NCI-H446 treated with DMSO at 0.1 percent for 48 hours (cell line): ENCODE measurements at places on chromosomes 12 and 14.
A peak's percentile ranks its signal among the peaks of the same experiment; 100 is the strongest.

- no peak for DNase-seq
Measured at GRCh38 chr12:47317175-47317915, 237.6 kb upstream of the AMIGO2 start.

DNA sequence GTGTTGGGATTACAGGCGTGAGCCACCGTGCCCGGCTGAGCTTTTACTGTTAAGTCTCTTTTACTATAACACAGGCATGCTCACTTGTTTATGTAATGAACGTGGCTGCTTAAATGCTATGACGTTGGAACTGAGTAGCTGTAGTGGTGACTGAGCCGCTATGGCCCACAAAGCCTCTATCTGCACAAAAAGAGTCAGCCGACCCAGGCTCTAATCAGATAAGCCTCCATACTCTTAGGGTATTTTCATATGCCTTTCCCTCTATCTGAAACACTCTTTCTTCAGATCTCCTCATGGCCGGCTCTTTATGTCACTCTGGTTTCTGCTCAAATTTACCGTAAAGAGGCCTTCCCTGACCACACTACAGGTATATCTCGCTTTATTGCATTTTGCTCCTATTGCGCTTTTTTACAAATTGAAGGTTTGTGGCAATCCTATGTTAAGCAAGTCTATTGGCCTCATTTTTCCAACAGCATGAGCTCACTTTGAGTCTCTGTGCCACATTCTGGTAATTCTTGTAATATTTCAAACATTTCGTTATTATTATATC, 8.0 kb downstream of the SLC2A14 start:
- no peak for DNase-seq

DNA sequence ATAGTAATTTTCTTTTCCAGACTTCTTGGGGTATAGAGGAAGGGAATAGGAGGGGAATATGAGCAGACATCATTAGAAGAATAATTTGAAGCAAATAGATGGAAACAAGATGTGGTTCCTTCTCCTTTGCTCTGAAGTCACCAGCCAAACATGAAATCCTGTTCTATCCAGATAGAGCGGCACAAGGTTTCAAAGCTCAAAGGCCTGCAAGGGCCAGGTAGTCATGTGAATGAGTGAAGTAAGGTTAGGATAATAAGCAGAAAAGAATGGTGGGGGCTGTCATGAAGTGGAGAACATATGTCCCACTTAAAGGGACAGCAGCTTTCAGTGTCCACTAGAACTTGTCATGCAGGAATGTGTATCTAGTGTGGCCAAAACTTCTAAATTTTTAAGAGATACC, 2.5 kb upstream of the IKZF4 start:
- DNase-seq, result no peak

- no peak for DNase-seq
Measured at GRCh38 chr12:2225696-2226095, 172.9 kb downstream of the CACNA1C start.

DNA sequence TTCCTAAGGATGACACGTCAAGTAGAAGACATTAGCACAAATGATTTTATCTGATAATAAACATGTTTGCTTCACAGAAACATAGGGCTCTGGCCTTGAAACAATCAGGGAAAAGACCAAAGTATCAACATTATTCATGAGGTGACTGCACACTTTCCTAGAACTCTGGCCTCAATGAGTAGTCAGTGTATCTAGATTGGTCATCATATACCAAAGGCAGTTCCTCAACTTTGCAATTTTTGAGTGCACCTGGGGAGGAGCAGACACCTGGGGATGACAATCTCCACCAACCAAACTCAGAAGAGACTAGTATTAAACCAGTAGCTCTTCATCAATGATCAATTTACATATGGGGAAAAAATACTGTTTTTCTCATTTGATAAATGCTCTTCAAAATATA, 4.5 kb downstream of the EDDM3A start:
- no peak for DNase-seq

DNA sequence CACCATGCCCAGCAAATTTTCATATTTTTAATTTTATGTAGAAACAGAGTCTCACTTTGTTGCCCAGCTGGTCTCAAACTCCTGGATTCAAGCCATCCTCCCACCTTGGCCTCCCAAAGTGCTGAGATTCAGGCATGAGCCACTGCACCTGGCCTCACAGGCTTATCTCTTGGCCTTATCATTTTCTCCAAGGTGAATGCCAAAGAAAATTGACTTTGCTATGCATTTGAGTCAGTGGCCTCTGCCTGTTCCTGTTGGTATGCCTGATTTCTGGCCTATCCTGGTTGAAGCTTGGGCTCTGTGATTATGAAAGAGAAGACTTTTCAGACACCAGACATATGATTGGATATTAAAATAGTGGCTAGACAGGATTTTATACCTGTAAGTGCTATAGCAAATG, 34.2 kb downstream of the MANSC1 start:
- DNase-seq, result no peak

GRCh38 chr14:91858536-91859275, 8.6 kb downstream of the TC2N start:
- DNase-seq, result no peak

DNA sequence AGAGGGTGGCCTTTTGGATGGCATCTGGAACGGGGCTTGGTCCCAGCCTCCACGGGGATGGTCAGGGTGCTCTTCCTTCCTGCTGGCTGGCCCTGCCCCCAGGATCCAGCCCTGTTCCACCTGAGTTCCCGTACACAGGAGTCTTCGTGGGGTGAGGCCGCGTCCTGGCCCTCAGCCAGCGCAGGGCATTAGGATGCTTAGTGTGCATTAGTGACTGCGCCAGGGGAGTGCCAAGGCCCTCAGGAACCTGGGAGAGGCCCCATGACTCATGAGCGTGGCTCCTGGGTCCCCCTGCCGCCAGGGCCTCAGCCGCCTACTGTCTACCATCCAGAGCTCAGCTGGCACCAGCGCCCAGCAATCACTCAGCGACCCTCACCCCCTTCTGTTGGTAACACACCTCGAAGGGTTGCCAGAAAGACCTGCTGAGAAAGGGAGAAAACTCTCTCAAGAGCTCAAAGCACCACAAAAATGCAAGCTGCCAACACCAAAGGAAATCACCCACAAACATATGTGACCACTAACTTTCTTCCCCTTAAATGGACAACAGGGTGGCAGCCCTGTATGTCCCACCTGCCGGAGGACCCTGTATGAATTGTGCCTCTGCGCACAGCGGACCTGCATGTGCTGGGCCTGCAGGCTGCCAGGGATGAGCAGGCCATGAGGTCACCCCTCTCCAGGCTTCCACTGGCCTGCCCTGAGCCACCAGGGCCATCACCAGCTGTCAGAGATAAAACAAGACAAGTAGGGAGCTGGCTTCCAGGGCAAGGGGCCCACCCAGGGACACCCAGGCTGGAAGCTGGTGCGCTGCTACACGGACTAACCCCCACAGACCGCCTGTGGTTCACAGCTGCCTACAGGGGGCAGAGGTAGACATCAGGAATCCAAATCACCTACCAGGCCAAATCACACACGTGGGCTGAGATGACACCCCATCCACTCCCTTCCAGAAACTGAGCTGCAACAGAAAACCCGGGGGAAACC, 28.7 kb downstream of the CCDC85C start:
- peak; percentile 42 for DNase-seq

DNA sequence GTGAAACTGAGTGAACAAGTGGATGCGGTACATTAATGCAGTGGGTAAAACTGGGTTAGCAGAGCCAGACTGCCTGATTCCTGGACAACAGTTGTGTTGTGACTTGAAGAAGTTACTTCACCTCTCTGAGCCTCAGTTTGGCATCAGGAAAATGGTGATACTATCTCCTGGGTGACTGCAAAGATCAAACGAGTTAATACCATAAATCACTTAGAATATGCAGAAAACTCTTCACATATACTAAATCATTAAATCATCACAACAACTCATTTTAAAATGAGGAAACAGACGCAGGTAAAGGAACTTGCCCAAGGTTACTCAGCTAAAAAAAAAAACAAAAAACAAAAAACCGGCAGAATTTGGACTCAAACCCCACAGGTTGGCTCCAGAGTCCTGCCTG, 811 bp downstream of the MTERF2 start:
- no peak for DNase-seq

DNA sequence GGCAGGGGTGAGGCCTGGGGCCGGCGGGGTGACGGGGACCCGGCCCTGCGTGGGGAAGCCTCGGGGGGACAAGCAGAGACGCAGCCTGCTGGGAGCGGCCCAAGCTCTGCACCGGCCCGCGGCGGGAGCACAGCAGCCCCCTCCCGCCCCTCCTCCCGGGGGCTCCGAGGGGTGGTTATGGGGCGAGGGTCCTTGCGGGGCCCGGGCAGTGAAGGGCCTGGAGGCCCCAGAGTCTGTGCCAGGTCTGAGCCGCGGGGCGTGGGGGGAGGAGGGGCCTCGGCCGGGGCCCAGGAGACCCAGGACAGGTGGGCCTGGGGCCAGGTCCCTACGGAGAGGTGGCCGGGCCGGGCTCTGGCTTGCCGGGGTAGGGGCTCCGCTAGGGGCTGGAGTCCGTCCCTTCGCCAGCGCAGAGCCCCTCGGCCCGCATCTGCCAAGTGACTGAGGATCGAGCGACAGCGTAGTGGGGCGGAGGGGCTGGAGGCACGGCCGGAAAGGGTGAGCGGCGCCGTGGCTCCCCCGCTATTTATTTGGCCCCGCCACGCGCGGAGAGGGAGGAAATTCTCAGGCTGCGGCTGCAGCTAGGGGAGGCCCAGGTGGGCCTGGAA, 495 bp downstream of the TMEM121 start:
- DNase-seq, result no peak

DNA sequence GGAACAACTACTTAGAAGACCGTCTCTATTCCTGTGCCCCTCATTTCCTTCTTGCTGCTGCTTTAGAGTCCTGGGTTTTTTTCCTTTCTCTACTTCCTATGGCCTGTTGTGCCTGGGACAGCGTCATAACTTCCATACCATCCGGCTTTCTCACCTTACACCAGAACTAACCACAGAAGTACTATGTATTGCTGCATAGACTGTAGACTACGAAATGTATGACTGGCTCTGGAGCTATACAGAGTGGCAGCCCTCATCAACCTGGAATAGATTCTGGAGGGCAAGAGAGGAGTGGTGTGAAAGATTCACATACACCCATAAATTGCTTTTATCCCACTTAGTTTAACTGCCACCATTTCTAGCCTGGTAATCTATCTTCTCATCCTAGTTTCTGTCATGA, 16.9 kb upstream of the SRP54 start:
- no peak for DNase-seq

DNA sequence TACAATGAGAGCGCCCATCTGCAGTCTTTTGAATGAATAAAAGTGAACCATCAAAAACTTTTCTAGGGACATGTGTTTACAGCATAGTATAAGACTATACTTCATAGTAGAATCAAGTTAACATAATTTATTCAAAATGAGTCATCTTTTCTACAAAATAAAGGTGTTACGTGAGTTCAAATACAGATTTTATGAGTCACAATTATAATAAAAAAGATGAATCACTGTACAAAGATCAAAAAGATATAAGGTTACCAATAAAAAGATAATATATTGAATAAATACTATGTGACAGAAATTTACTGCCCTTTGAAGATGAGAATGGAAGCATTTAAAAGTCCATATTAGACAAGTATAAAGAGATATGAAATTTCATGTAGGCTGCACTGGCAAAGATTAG, 2.8 kb downstream of the MBIP start:
- DNase-seq, result no peak

- DNase-seq, result no peak
Measured at GRCh38 chr12:120121766-120122293, 5.3 kb upstream of the RAB35 start.

DNA sequence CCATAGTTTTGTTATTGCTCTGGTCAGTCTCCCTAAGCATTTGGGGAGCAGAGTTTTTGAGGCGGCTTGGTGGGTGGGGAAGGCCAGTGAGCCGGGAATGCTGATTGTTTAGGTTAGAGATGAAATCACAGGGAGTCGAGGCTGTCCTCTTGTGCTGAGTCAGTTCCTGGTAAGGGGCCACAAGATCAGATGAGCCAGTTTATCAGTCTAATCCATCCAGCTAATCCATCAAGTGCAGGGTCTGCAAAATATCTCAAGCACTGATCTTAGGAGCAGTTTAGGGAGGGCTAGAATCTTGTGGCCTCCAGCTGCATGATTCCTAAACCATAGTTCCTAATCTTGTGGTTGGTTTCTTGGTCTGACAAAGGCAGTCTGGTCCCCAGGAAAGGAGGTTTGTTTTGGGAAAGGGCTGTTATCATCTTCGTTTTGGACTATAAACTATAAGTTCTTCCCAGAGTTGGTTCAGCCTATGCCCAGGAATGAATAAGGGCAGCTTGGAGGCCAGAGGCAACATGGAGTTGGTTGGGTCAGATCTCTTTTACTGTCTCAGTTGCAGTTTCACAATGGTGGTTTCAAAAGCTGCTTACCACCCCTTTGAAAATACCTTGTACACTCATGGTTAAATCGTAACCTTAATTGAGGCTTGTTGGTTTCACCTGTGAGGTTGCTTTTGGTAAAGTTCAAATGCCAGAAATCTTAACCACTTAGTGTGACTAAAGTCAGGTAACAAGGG, 33.6 kb upstream of the HIGD1C start:
- no peak for DNase-seq

DNA sequence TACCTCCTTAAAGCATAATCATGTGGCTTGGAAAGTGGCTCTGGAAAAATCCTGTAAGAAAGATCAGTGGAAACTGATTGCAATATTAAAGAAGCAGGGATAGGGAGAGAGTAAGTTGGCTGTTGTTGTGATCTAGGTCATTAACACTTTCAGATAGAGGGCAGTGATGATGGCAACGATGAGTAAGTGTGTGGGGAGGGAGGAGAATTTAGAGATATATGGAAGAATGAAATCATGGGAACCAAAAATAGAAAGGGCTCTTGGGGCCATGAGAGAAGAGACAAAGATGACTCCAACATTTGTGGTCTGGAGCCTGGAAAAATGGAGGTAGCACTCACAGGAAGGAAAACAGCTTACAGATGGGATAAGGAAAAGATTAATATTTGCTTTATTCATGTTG, 23.3 kb downstream of the SNRPF start:
- no peak for DNase-seq

GRCh38 chr14:102829016-102829548, 51.8 kb downstream of the TRAF3 start:
- DNase-seq, result peak; percentile 50

DNA sequence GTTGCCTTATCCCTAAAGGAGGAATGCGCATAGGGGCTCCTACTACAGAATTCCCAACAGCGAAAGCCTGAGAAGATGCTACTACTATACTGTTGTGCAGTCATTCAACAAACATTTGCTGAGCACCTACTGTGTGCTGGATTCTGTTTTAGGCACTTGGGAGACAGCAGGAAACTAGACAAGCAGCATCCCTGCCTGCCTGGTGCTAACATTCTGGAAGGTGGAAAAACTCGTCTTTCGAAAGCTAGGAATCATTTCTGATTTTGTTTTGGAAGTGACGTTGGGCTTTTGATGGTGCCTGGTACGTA, 131.5 kb upstream of the NCOR2 start:
- DNase-seq, result no peak
